DMS53 (cell line): ENCODE measurements at places on chromosomes 3 and 15.

GRCh38 chr3:125191730-125192129 lies 20.8 kb downstream of the SLC12A8 start:
- DNase-seq = no peak

- DNase-seq = no peak
These were observed 61.3 kb upstream of the OSTN start for GRCh38 chr3:191137708-191138107.

- peak; percentile 14 for DNase-seq
These were observed 155.6 kb downstream of the STXBP5L start for GRCh38 chr3:121063628-121064027.

DNA sequence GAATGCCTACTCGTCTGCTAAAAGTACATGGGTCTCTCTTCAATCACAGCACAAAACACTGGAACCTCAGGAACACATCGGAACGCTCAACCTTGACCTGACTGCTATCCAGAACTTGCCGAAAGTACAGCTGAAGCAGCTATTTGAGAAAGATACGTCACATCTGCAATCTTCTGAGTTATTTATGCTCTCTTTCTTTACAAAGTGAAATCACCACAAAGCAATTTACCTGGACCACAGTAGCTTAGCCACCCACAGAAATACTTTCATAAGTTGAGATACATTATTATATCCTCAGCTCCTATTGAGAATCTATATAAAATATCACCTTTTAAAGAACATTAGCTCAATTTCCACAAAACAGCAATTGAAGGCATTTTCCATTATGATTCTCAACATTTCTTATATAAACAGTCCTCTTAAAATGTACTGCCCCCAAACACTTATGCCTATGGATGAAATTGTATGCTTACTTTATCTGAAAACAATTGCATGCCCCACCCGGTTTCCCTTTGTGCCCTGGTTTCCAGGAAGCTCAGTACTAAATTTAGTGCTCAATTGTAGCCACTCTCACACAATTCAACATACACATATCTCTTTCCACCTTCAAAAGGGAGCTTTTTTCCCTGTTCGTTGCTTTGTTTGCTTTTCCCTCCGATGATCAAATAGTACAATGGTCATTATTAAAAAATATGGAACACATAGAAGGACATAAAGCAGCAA lies 31.8 kb downstream of the HEG1 start:
- DNase-seq = no peak
